NCI-H774 (cell line): ENCODE measurements at places on chromosomes 4 and X.

DNA sequence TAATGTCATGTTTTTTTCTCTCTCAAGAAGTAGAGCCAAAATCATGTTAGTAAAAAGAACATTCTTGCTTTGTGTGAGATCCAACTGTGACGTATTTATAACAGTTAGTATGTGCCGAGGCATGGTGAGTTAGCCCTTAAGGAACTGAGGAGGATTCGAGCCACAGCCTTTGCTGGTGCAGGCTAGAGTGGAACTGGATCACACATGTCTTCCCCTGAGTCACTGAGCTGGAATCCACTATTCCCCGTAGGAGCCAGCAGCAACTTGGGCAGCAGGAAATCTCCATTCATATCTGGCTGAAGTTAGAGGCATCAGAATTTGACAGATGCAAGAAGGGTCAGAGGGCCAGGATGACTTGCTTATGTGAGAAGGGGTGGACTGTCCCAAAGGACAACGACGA lies 144.6 kb upstream of the KIT start:
- DNase-seq = no peak

DNA sequence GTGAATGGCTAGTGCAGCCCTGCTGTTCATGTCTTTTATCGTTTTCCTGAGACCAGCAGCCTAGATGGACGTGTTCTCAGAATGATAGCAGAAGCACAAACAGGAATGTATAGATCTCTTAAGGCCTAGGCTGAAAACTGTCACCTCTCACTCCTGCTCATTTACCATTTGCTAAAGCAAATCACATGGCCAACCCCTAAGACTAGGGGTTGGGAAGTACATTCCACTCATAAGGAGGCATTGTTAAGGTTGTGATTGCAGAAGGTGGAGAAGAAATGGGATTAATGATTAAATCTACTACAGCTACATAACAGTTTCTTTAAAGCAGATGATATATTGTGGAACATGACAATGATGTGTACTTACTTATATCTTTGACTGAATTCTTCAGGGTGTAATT lies 536.8 kb upstream of the FTHL17 start:
- no peak for DNase-seq

- no peak for DNase-seq
Observed at GRCh38 chr4:43456383-43456782, 563.9 kb downstream of the GRXCR1 start.

- no peak for DNase-seq
Observed at GRCh38 chrX:638482-639131, 8.0 kb downstream of the SHOX start.

- DNase-seq = no peak
Observed at GRCh38 chrX:30880058-30880457, 9.0 kb downstream of the TAB3 start.

DNA sequence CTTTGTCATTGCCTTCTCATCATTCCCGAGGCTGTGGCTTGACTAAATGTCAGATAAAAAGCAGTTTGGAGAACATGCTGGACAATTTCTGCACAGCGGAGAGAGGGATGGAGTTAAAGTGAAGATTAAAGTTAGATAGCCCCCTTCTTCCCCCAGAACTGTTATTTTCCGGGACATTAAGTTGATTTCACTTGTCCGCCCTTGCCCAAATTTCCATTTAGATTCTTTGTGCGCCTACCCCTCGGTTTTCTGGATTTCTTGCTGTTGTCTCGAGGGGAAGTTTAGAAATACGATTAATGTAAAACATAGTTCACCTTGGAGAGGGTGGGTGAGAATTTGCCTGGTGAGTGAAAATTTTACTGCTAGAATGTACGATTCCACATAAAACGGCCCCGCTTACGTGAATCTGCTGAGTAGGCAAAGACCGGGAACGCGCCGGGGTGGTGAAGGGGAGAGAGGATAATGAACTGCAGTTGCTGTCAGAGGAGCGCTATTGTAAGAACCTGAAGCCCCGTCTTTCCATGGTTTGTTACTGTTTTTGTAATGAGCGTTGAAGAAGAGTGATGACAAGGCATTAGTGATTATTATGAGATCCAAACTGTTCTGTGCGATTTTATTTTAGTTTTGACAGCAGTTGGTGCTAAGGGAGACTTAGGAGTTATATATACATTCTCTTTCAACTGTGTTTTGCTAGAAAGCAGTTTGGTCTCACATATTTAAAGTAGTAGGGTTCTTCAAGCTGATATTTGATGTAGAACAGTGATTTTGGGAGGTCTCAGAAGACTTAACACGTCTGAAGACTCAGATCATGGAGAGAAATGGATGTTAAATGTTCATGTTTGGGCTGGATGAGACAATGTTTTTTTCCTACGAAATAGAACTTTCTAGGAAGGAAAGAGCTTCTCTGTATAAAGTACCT lies 73.0 kb downstream of the AFF1 start:
- DNase-seq = no peak

DNA sequence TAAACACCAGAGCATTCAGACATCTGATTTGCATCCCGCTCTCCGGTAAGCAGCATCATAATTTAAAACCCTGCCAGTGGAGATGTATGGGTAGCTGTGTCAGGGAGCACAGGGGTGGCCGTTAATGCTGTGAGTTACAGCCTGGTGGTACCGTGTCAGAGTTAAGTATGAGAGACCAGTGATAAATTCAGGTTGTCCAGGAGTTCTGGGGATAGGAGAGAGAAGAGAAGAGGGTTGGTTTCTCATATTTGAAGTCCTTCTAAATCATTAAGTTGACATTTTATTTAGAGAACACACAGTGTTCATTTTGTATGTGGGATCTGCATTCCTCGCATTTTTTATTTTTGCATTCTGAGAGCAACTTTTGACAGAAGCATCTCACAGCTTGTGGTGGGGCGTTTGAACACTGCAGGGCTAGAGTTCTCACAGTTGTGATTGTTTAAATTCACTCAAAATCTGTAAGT lies 157.6 kb downstream of the DCLK2 start:
- DNase-seq = no peak

DNA sequence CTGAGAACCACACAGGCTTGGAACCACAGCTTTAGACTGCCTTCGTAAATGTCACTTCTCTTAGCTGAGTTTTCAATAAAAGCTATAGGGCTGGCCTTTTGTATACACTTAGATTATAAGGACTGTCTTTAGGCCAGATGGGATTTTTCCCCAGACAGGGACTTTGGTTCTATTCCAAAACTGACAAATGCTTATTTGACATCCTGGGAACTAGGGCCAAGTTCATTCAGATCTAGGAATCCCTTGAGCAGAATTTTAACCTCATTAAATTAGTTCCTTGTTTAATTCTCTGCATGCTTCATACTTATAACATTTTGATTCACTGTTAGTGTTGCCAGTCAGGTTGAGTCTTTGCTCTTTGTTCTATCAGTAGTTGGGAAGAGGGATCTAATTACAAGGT lies 23.1 kb downstream of the ZRSR2 start:
- DNase-seq = no peak

DNA sequence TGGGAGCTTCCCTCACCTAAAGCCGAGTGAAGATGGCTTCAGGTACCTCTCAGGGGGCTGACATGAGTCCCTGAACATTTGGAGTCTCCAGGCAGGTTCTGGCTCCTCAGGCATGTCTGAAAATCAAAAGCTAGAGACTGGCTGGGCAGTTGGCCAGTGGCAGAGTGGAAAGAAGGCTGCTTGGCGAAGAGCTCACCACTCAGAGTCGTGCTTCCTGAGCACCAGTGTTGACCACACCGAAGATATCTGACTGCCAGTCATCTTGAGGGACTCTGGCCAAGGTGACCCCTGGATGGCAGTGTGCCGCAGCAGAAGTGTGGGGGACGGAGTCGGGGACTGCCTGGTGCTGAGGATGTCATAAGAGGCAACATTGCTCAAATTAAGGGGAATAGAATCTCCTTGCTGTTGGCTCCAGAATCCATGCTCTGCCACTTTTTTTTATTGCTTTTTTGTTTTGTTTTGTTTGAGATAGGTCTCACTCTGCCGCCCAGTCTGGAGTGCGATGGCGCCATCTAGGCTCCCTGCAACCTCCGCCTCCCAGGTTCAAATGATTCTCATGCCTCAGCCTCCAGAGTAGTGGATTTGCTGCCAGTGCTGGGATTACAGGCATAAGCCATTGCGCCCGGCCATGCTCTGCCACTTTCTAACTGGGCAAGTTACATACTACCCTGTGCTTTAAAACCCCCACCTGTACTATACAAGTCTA lies 172.5 kb upstream of the GATB start:
- no peak for DNase-seq

GRCh38 chrX:46713672-46714490 lies 45.0 kb downstream of the SLC9A7 start:
- DNase-seq = no peak

GRCh38 chr4:3775005-3775404 lies 8.8 kb downstream of the ADRA2C start:
- DNase-seq = no peak

DNA sequence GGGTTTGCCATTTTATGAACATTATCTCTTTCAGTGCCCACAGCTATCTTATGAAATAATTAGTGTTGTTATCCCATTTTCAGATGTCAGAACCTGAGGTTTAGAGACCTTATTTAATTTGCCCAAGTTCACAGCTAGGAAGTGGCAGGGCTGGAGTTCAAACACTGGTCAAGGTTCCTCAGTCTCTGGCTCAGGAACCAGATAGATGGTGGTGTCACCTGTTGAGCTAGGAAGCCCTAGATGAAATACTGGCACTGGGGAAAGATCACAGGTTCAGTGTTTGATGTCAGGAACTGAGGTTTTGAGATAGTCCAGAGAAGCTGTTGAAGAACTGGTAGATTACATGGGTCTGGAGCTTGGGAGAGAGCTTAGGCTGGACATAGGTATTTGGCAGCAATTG lies 85.4 kb downstream of the REPS2 start:
- DNase-seq = no peak

DNA sequence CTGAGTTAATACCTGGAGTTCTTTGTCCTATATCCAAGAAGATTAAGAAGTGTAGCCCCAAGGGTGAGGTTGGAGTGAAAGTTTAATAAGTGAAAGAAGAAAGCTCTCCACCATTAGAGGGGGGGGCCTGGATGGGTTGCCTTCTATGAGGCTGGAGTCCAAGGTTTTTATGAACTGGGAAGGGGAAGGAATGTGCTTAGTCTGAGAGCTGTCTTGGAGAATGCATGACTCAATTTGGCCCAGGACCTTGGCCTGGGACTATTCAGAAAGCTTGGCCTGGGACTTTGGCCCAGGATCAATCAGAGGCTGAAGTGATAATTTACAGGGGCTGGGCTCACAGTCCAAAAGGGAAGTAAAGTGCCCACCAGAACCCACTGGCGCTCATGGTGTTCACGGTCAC lies 1049.0 kb upstream of the GRIA3 start:
- no peak for DNase-seq

DNA sequence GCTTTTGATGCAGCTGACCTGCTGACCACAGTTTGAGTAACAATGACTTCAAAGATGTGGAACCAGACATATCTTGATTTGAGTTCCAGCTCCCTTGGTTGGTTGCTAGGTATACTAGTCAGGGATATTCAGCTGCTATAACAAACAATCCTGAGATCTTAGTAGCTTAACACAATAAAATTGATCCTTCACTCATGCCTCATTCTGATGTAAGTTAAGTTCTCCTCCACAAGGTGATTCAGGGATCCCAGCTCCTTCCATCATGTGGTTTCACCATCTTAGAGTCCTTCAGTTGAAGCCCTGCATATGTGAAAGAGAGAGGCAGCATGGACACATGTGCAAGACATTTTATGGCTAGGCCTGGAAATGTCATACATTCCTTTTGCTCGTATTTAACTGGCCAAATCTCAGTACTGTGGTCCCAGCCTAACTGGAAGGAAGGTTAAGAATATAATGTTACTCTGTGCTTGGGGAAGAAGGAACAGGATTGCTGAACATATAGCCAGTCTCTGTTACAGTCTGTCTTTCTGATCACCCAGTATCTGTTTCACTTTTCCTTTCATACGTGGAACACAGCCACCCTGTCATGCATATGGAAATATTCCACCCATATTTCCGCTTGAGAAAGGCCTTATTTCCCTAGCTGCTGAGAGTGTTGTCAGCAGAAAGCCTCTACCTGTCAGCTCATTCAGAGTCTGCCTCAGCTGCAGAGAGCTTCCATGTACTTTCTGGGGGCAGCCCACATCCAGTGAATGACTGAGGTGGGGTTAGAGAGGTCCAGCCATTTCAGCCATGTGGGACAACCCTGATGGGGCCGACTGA lies 7.1 kb downstream of the SMIM9 start:
- no peak for DNase-seq

DNA sequence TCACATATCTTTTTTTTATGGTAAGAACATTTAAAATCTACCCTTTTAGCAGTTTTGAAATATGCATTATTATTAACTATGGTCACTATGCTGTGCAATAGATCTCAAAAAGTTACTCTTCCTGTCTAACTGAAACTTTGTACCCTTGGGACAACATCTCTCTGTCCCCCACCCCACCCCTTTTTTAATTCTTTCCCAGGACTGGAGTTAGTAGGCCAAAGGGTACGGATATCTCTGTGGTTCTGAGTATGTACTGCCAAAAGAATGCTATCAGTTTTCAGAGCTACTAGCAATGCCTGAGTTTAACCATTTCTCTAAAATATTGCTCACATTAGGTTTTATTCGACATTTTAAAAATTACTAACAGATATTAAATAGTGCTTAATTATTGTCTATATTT lies 4.7 kb upstream of the FAM241A start:
- DNase-seq = no peak

DNA sequence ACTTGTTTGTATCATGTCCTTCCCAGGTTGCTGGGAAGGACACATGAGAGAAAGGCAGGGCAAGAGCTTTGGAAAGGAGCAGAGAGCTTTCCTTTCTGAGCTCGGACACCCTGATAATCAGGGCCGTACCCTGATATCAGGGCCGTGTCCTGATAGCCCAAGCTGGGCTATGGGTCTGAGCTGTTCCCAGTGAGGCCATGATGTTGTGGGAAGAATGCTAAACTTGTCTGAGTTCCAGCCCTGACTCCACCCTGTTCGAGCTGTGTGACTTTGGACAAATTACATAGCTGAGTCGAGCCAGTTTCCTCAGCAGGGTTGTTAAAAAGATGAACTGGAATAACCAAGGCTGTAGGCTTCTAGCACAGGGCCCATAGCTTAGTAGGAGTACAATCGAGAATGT lies 3.3 kb upstream of the CXCR3 start:
- DNase-seq = no peak

DNA sequence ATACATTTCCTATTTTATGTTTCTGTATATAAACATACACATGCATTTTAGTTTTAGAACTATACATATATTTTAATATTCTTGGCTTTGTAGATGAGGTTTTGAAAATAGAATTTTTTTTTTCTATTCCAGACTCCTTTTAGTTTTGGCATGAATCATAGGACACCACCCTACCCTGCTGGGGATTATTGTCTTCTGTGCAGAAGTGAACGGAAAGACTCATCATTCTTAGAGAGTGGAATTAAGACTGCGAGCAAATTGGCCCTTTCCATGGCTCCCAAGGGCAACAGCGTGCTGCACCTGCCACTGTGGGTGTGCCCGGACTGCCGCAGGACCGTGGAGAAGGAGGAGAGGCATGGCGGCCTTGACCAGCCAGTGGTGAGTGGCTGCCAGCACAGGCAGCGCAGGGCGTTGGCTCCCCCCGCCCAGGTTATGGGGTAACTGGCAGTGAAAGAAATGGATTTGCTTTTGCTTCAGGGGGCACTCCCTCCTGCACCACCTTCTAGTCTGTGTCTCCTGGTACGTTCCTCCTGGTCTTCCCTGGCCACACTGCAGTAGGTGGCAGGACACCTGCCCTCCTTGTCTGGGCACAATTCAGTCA lies 59.6 kb downstream of the FAM193A start:
- peak; percentile 6 for DNase-seq

GRCh38 chr4:66750273-66750672 lies 795.0 kb downstream of the CENPC start:
- no peak for DNase-seq
